Activated CD4-positive, alpha-beta T cell treated with anti-CD3 and anti-CD28 coated beads, Interleukin-2, amount 10 ng/mL, durations not matched to agents 7 days and 5 days (primary cell): ENCODE measurements at places on chromosomes 16 and 17. TPM values are rescaled to one million over a fixed set of nuclear protein-coding genes. Genes with fewer than 3 reads are reported as not detected.

The ASGR1 gene
- 0.29 TPM for total RNA-seq

DNA sequence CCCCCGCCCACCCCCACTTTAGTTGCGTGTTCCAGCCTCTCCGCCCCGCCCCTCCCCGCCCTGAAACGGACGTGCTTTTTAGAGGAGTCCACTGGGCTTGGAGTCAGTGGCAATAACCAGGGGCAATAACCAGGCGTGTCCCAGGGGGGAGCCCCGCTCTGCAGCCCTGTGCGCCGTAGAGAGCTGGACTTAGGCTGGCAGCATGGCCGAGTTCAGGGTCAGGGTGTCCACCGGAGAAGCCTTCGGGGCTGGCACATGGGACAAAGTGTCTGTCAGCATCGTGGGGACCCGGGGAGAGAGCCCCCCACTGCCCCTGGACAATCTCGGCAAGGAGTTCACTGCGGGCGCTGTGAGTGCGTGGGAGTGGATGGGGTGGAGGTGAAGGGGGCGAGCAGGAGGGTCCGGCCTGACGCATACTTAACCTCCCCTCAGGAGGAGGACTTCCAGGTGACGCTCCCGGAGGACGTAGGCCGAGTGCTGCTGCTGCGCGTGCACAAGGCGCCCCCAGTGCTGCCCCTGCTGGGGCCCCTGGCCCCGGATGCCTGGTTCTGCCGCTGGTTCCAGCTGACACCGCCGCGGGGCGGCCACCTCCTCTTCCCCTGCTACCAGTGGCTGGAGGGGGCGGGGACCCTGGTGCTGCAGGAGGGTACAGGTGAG lies at the start of gene ALOX15B:
Gene ALOX15B, plus strand, starts transcription at position 106 of the 657 bp plus-strand sequence. Its CDS starts 97 bp downstream, at position 203.
- peaks cover 40% of the 10 kb centered on the region for H3K27me3 ChIP-seq
- H3K36me3 ChIP-seq = no peaks in the 10 kb centered on the region
- DNase-seq = no peak

DNA sequence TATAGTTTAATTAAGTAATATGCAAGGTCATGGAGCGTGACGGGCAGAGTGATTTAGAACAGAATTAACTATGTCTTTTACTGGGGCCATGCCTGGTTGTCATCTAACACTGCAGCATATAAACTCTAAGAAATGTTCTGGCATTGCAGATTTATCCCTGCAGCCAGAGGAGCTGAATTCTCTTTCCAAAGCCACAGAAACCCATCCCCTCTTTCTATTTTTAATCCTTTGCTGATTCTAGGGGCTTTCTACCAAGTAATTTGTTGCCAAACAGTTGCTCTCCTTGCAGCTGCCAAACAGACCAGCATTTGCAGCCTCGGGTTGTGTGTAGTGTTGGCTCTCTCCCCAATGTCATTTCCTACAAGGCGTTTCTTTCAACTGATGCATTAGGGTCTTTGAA lies 243.2 kb upstream of the MON1B start:
- no peaks in the 10 kb centered on the region for H3K4me1 ChIP-seq
- H3K4me3 ChIP-seq = no peak overlapping the region
- H3K27me3 ChIP-seq = no peaks in the 10 kb centered on the region
- no peaks in the 10 kb centered on the region for H3K36me3 ChIP-seq

The ZNF319 gene
- total RNA-seq = 20.8 TPM

- no peaks in the 10 kb centered on the region for H3K27me3 ChIP-seq
- H3K4me3 ChIP-seq = no peak overlapping the region
These were observed 159.6 kb downstream of the SALL1 start for GRCh38 chr16:50991436-50991835.

GRCh38 chr16:68715471-68715870 lies 21.6 kb upstream of the CDH1 start:
- H3K27me3 ChIP-seq = peaks cover 4% of the 10 kb centered on the region
- H3K4me3 ChIP-seq = no peak overlapping the region
- H3K36me3 ChIP-seq = peaks cover 2% of the 10 kb centered on the region
- peaks cover 11% of the 10 kb centered on the region for H3K4me1 ChIP-seq

The KIF19 gene
- 0.69 TPM for total RNA-seq

- H3K27ac ChIP-seq = no peak overlapping the region
- H3K4me1 ChIP-seq = peaks cover 11% of the 10 kb centered on the region
- H3K27me3 ChIP-seq = no peaks in the 10 kb centered on the region
- no peak for DNase-seq
- H3K36me3 ChIP-seq = peaks cover 44% of the 10 kb centered on the region
These were observed 22.6 kb downstream of the NTAN1 start for GRCh38 chr16:15033309-15033707.

DNA sequence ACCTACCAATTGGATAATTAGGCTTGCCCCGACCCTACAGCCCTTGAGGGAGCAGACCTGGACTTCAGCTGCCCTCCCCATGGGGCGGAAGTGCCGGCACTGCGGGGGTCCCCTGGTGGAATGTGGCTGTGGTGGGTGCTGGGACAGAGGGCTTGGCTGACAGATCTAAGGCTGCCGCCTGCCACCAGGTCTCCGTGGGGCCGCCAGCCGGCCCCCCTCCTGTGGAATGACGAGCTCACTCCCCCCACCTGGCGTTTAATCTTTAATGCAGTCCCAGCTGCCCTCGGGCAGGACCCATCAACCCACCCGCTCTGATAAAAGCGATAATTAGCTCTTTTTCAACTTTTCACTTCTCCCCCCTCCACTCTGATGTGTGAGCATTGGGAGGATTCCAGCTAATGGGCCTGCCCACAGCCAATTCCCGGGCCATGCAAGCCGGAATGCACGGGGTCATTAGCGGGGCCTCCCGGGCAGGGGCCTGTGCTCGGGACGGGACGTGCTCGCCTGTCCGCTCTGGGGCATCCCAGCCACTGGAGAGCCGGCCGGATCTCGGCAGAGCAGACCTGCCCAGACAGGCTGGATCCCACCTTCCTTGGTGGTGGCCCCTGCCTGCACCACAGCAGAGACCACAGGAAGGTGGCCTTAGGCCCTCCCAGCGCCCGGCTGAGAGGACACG lies 28.3 kb upstream of the GOSR2 start:
- peaks cover 13% of the 10 kb centered on the region for H3K27me3 ChIP-seq
- H3K36me3 ChIP-seq = no peaks in the 10 kb centered on the region
- H3K4me3 ChIP-seq = no peak overlapping the region
- no peak overlapping the region for H3K27ac ChIP-seq
- H3K4me1 ChIP-seq = no peaks in the 10 kb centered on the region

The OSBPL7 gene
- total RNA-seq = 40.8 TPM
